ENCODE measurements at places on chromosomes 6 and 20.

GRCh38 chr20:20375862-20376261, 8.0 kb downstream of the INSM1 start:
- DNase-seq = no peak

GRCh38 chr20:58995461-58996225, 11.4 kb downstream of the CTSZ start:
- no peak for DNase-seq

DNA sequence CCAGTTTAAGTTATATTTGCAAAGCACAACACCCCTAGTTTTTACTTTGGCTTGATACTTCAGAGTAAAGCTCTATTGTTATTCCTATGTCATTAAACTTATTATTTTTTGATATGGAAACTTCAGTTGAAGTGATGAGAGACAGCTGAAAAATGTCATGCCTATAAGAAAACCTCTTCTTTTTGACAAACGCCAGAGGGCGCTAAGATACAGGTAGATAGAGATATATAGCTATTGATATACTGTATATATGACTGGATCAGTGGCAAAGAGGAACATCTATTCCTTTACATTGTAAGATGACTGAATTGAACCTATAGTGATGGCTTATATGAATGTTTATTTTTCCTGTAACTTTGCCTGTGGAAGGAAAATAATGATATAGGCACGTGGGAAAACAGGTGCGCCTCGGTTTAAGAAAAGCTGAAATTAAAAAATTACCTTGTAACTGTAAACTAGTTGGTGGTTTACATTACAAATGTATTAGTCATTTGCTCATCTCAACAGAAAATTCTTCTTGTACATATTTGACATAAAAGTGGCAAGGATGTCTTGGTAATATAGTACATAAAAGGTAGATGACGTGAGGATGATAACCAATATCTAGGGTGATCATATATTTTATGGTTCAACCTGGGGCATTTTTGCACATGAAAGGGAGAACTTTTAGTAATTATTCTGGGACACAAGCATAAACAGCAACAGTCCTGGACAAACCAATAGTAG, 74.1 kb downstream of the LAMA4 start:
- peak; percentile 9 for DNase-seq

GRCh38 chr20:62728781-62729300, 20.2 kb downstream of the NTSR1 start:
- no peak for DNase-seq

DNA sequence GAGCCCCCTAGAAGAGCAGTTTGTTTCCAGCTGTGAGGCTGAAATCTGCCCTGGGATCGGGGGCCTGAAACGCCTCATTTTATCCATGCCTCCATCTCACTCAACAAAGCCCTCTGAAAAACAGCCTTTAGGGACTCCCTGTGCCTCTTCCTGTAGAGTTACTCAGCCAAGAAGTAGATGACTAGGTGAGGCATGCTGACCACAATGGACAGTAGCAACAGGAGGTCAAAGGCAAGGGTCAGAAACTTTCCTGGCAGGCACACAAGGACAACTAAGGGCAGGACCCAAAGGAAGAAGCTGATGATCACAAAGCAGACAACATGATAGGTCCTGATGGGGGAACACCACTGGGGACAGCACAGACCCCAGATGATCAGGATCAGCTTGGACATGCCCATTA, 12.8 kb downstream of the MAS1L start:
- DNase-seq = no peak

DNA sequence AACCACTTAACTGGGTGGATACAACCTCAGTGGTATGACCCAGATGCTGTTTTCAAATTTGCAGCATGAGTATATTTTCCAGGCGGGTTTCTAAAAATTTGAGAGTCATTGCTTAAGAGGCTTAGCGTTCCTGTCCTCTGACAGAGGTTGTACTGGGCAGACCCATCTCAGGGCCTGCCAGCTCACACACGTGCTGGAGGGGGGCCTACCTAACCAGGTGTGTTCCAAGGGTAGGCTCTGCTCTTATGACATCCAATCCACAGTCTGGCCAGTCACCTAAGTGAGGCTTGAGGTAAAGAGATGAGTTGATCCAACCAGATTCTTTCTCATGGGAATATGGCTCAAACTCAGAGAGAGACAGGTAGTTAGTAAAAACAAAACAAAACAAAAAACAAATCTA, 1.3 kb downstream of the LYRM4 start:
- no peak for DNase-seq

DNA sequence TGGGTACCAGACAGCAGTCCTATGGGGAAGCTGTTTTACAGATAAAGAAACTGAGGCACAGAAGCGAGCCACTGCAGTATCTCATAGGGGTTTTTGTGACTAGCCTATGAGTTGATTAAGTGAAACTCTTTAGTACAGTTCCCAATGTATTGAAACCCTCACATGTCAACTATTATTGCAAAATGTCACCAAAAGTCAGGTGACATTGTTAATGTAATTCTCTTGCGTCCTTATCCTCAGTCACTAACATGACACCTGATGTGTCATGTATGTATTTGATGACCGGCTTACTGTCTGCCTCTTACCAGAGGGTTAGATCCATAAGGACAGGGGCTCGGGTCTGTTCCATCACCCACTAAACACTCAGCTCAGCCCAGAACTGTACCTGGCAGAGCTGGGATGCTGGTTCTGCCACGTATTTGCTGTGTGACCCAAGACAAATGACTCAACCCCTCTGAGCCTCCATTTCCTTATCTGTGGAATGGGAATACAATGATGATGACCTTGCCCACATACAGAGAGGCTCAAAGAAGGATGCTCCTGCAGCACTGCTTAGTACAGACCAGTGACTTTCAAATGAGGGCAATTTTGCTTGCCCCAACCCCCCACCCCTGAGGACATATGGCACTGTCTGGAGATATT, 32.9 kb downstream of the PREX1 start:
- no peak for DNase-seq

- DNase-seq = no peak
Observed at GRCh38 chr20:48772183-48772976, 55.4 kb downstream of the PREX1 start.

- no peak for DNase-seq
Observed at GRCh38 chr20:37827605-37828004, 75.3 kb upstream of the VSTM2L start.

GRCh38 chr6:4486568-4487315, 289.5 kb upstream of the CDYL start:
- no peak for DNase-seq

All from GM12892 (cell line).